Activated T-cell treated with anti-CD3 and anti-CD28 coated beads, Interleukin-2, amount 50 U/mL, for 24 hours (primary cell): ENCODE measurements at places on chromosomes 12 and 14.

GRCh38 chr14:102140027-102140749, 491 bp downstream of the WDR20 start:
- H3K4me3 ChIP-seq = peak overlapping the region; percentile 98
- peak overlapping the region; percentile 98 for H3K27ac ChIP-seq
- no peaks in the 10 kb centered on the region for H3K27me3 ChIP-seq
- H3K4me1 ChIP-seq = peaks cover 29% of the 10 kb centered on the region
- peak; percentile 56 for DNase-seq

- peak overlapping the region; percentile 94 for H3K4me3 ChIP-seq
- H3K27ac ChIP-seq = peak overlapping the region; percentile 100
- H3K4me1 ChIP-seq = peaks cover 39% of the 10 kb centered on the region
- no peaks in the 10 kb centered on the region for H3K27me3 ChIP-seq
- peaks cover 58% of the 10 kb centered on the region for H3K36me3 ChIP-seq
Measured at GRCh38 chr12:121400332-121401139, 618 bp downstream of the RNF34 start.

GRCh38 chr14:104978746-104979691, 845 bp upstream of the AHNAK2 start:
- peaks cover 13% of the 10 kb centered on the region for H3K4me1 ChIP-seq
- peak overlapping the region; percentile 31 for H3K4me3 ChIP-seq
- no peak overlapping the region for H3K27ac ChIP-seq
- DNase-seq = no peak
- no peaks in the 10 kb centered on the region for H3K36me3 ChIP-seq

- H3K27ac ChIP-seq = no peak overlapping the region
- DNase-seq = no peak
Measured at GRCh38 chr14:31294746-31295405, 87.3 kb upstream of the HECTD1 start.

DNA sequence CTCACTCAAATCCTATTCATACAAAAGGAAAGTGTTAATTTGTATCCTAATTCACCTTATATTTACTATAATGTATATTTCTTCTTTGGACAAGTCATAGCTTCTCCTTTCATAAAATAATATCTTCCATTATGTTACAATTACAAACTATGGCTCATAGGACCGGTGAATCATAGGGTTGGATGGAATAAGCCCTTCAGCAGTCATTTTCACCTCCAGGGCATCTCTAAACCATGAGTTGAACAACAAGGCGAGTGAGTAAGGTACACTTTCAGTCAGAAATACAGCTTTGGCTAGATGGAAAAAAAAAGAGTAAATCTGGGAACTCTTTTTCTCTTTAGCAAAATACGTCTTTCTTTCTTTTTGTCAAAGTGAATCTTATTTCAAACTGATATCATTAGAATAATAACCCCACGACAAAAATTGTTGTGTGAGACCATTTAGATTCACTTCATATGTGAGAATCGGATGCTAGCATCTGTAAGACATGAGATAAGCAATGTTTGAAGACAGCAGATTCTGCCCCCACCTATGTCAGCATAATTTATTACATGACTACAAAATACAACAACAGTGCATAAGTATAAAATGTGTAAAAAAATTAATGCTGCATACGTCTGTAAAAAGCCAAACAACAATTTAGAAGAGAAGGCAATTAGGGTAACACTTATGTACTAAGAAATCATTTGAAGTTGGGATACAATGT, 184.4 kb upstream of the SLC38A2 start:
- H3K27me3 ChIP-seq = no peaks in the 10 kb centered on the region
- DNase-seq = no peak
- H3K4me3 ChIP-seq = peak overlapping the region; percentile 18

DNA sequence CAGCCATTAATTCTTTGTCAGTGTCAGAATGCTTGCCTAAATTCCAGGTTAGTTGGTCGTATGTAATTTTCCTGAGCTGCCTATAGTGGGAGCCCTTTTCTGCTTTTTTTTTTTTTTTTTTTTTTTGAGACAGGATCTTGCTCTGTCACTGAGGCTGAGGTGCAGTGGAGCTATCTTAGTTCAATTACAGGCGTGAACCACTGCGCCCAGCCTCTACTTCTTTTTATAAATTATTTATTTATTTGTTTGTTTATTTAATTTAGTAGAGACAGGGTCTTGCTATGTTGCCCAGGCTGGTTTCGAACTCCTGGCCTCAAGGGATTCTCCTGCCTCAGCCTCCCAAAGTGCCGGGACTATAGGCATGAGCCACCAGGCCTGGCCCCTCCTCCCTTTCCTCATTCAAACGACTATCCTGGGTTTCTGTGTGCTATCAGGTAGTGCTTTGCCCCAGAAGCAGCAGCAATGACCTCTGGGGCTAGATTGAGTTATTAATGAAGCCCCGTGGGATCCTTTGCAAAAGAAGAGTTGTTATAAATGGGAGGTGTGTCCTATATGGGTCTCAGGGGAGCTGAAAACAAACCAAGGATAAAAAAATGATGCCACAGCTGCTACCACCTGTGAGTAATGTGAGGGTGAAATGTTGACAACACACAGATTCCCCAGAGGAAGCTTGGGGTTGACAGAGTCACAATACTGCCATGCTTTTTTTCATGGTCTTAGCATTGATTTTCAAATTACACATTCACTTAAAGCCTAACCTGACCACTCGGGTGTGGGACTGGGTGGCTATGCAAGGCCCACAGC, 34.6 kb upstream of the NFKBIA start:
- no peak overlapping the region for H3K27ac ChIP-seq
- H3K36me3 ChIP-seq = no peaks in the 10 kb centered on the region
- no peak for DNase-seq
- H3K4me3 ChIP-seq = no peak overlapping the region
- H3K4me1 ChIP-seq = peaks cover 9% of the 10 kb centered on the region
- no peaks in the 10 kb centered on the region for H3K27me3 ChIP-seq

GRCh38 chr14:55702511-55702910, 122.5 kb downstream of the KTN1 start:
- DNase-seq = no peak
- H3K27ac ChIP-seq = no peak overlapping the region
- H3K27me3 ChIP-seq = no peaks in the 10 kb centered on the region
- H3K4me3 ChIP-seq = no peak overlapping the region

- no peak overlapping the region for H3K27ac ChIP-seq
- DNase-seq = no peak
- no peaks in the 10 kb centered on the region for H3K36me3 ChIP-seq
- H3K27me3 ChIP-seq = no peaks in the 10 kb centered on the region
Measured at GRCh38 chr12:97520106-97520505, 57.5 kb downstream of the RMST start.

DNA sequence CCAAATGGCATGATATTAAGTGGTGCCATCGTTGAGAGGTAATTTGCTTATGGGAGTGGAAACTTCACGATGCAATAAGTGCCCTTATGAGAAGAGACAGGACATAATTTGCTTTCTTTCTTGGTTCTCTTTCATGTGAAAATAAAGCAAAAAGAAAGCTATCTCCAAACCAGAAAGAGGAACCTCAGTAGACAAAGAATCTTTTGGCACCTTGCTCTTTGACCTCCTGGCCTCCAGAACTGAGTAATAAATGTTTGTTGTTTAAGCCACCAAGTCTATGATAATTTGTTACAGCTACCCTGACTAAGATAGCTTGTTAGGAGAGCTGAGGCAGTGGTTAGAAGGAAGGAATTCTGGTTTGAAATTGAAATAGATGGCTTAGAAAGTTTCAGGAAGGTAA, 39.6 kb downstream of the CCER1 start:
- peaks cover 15% of the 10 kb centered on the region for H3K27me3 ChIP-seq
- H3K4me1 ChIP-seq = no peaks in the 10 kb centered on the region
- no peaks in the 10 kb centered on the region for H3K36me3 ChIP-seq
- no peak for DNase-seq
- H3K4me3 ChIP-seq = no peak overlapping the region
- H3K27ac ChIP-seq = no peak overlapping the region

- peak; percentile 36 for DNase-seq
- peak overlapping the region; percentile 80 for H3K4me3 ChIP-seq
- H3K36me3 ChIP-seq = no peaks in the 10 kb centered on the region
Measured at GRCh38 chr12:96720363-96720705, 186.7 kb upstream of the NEDD1 start.

GRCh38 chr14:74204491-74204890, 34.8 kb upstream of the VSX2 start:
- no peaks in the 10 kb centered on the region for H3K4me1 ChIP-seq
- DNase-seq = no peak
- H3K4me3 ChIP-seq = no peak overlapping the region
- H3K27ac ChIP-seq = no peak overlapping the region
- peaks cover 24% of the 10 kb centered on the region for H3K36me3 ChIP-seq
- H3K27me3 ChIP-seq = no peaks in the 10 kb centered on the region

- peaks cover 90% of the 10 kb centered on the region for H3K4me1 ChIP-seq
- no peak for DNase-seq
- no peaks in the 10 kb centered on the region for H3K27me3 ChIP-seq
- H3K36me3 ChIP-seq = peaks cover 89% of the 10 kb centered on the region
Measured at GRCh38 chr14:94066089-94066676, 14.8 kb downstream of the DDX24 start.

DNA sequence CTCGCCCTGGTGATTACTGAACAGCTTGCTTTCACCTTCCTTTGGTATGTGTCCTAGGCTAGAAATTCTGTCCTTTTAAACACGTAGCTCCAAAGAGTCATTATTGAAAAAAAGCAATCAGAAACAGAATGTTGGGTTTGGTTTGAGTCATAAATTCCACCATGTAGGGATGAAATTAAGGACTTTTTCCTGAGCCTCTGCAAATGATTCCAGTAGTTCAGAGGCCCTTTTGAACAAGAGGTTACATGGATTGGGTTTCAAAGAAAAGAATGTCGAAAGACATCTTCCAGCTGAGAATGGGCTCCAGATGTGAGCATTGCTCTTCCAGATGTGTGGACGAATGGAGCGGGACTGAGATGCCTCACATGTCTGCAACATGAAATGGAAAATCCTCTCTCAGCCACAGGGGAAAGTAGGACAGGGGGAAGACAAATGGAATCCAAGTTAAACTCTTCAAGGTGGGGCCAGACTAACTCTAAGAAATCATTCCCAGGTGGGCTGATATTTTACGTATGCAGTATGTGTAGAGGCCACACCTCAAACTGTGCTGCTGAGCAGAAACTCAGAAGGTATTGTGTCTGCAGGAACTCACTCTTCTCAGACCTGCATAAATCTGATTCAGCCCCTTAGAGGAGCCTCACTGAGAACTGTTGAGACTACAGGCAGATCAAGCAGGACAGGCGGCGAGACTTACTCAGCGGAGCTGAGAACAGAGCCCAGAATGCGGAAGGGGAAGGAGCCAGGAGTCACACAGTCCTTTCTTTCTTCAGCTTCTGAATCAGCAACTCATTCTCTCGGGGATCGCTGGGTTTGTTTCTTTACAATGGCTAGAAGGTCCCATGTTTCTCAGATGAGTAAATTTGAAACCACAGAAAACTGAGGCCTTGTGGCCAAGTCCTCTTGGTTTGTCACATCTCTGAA, 23.3 kb upstream of the EMP1 start:
- H3K4me3 ChIP-seq = no peak overlapping the region
- peak overlapping the region; percentile 27 for H3K27ac ChIP-seq
- no peaks in the 10 kb centered on the region for H3K36me3 ChIP-seq
- no peak for DNase-seq
- peaks cover 9% of the 10 kb centered on the region for H3K27me3 ChIP-seq

GRCh38 chr12:77115471-77115870, 50.1 kb upstream of the E2F7 start:
- DNase-seq = no peak
- H3K27me3 ChIP-seq = no peaks in the 10 kb centered on the region
- H3K4me1 ChIP-seq = no peaks in the 10 kb centered on the region

DNA sequence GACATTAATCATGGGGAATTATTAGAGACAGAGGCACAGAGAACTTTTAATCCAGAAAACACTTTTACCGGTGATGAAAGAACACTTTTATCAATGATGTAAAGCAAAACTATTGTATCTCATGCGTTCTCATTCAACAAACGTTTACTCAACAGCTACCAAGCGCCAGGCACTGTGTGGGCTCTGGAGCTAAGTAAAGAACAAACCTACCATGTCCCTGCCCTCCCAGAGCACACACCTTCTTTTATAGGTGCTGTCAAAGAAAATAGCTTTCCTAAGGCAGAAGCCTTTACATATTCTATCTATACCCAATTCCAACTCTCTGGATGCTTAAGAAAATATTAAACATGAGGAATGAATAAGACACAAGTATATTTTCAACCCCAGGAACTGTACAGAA, 91.1 kb downstream of the FOXN3 start:
- H3K27ac ChIP-seq = no peak overlapping the region
- peaks cover 50% of the 10 kb centered on the region for H3K36me3 ChIP-seq
- H3K4me1 ChIP-seq = peaks cover 68% of the 10 kb centered on the region
- no peaks in the 10 kb centered on the region for H3K27me3 ChIP-seq
- no peak overlapping the region for H3K4me3 ChIP-seq
